NCI-H2081 treated with DMSO at 0.1 percent for 48 hours (cell line): ENCODE measurements at places on chromosomes 6 and 20.

DNA sequence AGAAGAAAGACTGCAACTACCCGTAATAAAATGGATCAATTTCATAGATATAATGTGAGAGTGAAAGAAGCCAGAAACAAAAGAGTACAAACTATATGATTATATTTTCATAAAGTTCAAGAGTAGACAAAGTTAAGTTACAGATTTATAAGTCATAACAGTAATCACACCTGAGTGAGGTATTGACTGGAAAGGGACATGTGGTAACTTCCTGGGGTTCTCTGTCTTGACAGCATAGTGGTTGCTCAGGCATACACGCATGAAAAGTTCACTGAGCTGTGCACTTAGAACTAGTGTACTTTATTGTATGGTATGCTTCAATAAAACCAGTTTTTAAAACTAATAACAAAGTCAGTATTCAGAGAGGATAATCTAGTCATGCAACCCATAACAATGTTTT, 653.6 kb downstream of the EPM2A start:
- DNase-seq = no peak

DNA sequence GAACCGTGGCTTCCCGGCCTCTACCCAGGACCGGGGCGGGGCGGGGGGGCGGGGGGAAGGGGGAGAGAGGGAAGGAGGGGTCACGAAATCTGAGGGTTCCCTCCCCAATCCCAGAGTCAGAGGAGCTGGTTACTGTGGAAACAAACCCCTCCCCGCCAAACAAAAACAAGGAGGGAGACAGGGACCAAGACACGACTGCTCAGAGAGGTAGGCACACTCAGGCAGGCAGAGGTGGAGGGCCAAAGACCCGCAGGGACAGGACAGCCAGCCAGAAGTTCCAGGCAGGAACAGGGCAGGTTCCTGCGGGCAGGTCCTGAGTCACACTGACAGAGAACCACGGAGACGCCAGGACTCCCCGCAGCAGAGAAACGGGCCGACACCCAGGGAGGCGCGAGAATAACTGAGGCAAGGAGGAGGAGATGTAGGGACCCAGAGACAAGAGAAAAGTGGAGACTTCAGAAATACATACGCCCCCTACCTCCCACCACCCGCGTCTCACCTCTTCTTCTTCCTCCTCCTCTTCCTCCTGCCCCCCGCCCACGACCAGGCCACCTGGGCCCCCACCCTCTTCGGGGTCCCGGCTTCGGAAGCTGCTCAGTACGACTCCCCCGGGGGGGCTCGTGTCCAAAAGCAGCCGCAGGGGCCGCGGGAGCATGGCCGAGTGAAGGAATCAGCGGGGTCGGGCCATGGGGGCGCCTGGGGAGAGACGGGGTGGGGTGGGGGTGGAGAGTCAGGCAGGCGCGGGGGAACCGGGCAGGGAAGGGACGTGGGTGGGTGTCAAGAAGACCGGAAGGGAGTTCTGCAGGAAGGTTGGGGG, 578 bp downstream of the RGL2 start:
- no peak for DNase-seq

DNA sequence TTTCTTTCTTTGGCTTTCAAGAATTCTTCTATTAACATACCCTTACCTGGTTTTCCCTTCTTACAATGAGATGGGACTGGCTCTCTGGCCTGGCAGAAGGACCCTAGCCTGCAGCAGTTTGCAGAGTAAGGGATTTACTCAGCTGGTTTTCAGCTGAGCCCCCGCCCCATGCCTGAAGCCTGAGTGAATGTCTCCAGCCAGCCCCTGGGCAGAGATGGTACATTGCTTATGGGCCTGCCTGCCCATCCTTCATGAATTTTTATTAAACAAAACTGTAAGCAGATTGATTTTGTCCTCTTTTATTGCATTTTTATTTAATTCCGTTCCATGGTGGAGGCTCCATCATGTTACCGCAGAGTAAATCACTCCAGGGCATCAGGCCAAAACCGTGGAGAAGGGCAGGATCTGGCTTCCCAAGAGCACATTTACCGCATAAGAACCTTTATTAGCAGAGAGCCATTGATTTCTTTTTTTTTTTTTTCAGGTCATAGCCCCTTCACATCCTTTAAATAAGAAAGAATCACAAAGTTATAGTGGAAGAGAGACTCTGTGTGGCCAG, 316.2 kb downstream of the DHX35 start:
- no peak for DNase-seq

- DNase-seq = no peak
Observed at GRCh38 chr6:127457456-127458064, 1.6 kb downstream of the KIAA0408 start.

- DNase-seq = no peak
Observed at GRCh38 chr20:56761393-56761792, 132.3 kb downstream of the TFAP2C start.

DNA sequence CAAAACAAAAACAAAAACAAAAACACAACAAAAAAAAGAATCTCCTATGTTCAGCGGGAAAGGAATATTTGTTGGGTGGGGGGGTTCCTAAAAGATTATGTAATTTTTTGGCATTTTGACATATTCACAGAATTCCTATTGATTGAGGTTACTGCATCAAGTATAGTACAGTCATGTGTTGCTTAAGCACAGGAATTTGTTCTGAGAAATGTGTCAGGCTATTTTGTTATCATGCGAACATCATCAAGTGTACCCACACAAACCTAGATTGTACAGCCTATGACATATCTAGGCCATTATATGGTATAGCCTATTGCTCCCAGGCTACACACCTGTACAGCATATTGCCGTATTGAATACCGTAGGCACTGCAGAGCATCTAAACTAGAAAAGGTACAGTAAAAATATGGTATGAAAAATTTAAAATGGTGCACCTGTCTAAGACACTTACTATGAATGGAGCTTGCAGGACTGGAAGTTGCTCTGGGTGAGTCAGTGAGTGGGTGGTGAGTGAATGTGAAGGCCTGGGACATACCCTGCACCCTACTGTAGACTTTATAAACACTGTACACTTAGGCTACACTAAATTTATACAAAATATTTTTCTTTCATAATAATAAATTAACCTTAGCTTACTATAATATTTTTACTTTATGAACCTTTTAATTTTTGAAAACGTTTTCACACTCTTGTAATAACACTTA, 110.6 kb downstream of the CDKAL1 start:
- DNase-seq = no peak

GRCh38 chr6:7114744-7115458, 7.1 kb downstream of the RREB1 start:
- DNase-seq = no peak

GRCh38 chr6:104428184-104428583, 431.5 kb downstream of the HACE1 start:
- no peak for DNase-seq

- no peak for DNase-seq
Observed at GRCh38 chr20:17612287-17612991, 42.6 kb downstream of the DSTN start.

GRCh38 chr6:167781066-167781767, 45.5 kb upstream of the AFDN start:
- DNase-seq = no peak

- DNase-seq = no peak
Observed at GRCh38 chr6:134446896-134447295, 129.0 kb upstream of the SGK1 start.

DNA sequence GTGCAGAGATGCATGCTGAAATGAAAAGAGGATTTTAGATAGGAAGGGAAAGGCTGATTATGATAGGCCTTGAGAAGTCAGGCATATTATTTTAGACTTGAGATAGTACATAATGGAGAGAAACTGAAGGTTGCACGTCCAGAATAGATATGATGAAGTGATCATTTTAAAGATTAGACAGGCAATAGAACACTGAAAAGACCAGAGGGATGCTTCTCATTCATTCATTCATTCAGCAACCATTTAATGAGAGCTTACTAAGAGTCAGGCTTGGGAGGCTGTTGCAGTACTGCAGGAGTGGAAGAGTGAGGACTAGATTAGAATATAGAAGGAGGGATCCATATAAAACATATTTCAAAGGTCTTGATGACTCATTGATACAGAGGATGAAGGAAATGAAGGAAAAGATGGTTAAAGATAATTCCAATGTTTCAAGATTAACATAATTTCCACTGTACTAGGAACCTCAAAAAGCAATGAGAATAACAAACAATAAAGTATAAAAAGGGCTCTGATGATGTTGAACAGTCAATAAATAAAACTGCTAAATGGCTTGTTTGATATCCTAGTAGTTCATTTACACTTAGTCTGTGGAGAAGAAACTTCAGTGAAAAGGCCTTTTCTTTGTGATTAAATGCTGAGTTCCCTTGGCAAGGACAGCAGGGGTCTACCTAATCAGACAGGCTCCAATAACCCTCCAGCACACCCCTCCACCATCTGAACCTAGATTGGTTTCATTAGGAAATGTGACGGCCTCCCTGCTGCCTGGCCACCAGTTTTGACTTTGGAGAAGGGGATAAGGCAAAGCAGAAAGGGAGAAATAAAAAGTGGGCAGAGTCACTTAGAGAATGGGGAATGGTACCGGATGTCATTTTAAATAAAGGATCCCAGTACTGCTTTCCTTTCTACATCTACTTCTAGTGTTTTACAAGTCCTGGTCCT, 5.3 kb upstream of the FBXO9 start:
- DNase-seq = no peak

GRCh38 chr6:113565306-113565705, 291.8 kb upstream of the MARCKS start:
- DNase-seq = no peak

- no peak for DNase-seq
Observed at GRCh38 chr6:136525586-136526195, 24.5 kb downstream of the MAP7 start.

DNA sequence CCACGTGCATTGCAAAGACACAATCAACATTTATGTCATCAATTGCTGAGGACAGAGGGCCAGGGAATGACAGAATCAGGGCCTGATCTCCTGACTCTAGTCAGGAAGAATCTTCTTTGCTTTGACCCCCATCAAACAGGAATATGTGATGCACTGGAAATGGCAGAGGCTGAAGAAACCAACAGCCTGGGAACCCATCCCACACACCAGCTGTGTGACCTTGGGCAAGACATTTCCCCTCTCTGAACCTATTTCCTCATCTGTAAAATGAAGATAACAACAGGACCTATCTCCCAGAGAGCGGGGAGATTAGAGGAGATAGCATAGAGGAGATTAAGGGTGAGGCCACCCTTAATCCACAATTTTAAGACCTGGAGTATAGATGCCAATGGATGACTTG, 1.5 kb downstream of the HNF4A start:
- no peak for DNase-seq

DNA sequence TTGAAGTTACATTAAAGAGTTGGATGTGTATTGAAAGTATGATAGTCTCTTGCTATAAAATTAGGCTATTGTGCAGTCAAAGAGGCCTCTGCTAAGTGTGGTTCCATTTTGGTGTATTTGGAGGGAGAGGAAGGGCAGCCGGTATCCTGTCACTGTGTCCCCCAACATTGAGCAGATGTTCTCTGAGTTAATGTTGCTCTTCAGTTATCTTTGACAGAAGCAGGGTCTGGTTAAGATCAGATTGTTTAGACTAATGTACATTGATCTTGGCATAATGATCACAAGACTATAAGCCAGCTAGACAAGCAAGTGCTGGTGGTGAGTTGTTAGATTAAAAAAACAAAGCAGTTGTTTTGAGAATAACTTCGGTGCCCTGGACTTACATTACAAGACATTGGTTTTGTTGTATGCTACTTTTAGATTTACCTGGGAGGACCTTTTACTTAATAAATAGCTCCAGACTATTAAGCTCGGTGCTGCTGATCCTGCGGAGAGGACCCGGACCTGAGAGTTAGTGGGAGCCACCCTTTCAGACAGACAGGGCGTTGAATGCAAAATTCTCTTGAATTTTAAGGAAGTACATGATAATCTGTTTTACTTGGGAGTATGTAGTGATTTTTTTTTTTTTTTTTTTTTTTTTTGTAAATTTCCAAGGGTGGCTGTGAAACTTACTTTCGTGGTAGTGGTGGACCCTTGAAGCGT, 97.8 kb downstream of the JARID2 start:
- DNase-seq = no peak

DNA sequence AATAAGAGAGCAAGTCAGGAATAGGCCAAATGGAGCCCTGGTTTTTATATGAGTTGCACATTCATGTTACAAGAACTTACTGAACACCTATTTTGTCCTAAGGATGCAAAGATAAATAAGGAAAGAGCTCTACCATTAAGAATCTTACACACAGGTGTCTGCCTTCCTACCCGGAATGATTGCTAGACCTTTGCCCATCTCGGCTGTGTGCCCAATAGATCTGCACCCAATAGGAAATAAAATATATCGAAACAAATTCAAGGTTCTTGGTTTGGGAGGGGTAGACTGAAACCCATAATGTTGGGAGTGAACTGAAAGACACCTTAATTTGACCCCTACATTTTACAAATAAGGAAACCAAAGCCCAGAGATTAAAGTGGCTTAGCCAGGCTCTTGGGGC, 48.9 kb downstream of the EDN1 start:
- DNase-seq = no peak

- no peak for DNase-seq
Observed at GRCh38 chr20:56429941-56430340, 17.9 kb downstream of the CASS4 start.

- no peak for DNase-seq
Observed at GRCh38 chr6:113437566-113437965, 419.6 kb upstream of the MARCKS start.

DNA sequence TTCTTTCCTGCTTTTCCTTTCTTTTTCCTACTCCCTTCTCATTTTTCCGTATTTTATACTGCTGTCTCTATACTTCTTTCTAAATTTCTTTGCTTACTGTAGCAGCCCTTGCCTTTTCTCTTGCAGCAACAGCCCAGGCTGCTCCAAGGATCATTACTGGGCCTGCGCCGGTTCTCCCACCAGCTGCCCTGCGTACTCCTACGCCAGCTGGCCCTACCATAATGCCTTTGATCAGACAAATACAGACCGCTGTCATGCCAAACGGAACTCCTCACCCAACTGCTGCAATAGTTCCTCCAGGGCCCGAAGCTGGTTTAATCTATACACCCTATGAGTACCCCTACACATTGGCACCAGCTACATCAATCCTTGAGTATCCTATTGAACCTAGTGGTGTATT, 148.8 kb downstream of the QKI start:
- no peak for DNase-seq

- no peak for DNase-seq
Observed at GRCh38 chr20:53606364-53606985, 12.8 kb upstream of the ZNF217 start.

GRCh38 chr6:26033085-26033940, 53.9 kb upstream of the HFE start:
- peak; percentile 88 for DNase-seq
